ENCODE measurements at places on chromosomes 12 and 14. TPM values are rescaled to one million over a fixed set of nuclear protein-coding genes. Genes with fewer than 3 reads are reported as not detected.

GRCh38 chr12:64125913-64126312, 96.2 kb downstream of the KICS2 start:
- no peaks in the 10 kb centered on the region for H3K27me3 ChIP-seq
- no peak overlapping the region for H3K4me3 ChIP-seq
- H3K4me1 ChIP-seq = peaks cover 6% of the 10 kb centered on the region
- no peak overlapping the region for H3K27ac ChIP-seq
- H3K36me3 ChIP-seq = peaks cover 64% of the 10 kb centered on the region
- DNase-seq = no peak

- no peaks in the 10 kb centered on the region for H3K27me3 ChIP-seq
- DNase-seq = no peak
- H3K36me3 ChIP-seq = no peaks in the 10 kb centered on the region
- no peak overlapping the region for H3K4me3 ChIP-seq
Observed at GRCh38 chr14:38367922-38368321, 112.0 kb upstream of the CLEC14A start.

DNA sequence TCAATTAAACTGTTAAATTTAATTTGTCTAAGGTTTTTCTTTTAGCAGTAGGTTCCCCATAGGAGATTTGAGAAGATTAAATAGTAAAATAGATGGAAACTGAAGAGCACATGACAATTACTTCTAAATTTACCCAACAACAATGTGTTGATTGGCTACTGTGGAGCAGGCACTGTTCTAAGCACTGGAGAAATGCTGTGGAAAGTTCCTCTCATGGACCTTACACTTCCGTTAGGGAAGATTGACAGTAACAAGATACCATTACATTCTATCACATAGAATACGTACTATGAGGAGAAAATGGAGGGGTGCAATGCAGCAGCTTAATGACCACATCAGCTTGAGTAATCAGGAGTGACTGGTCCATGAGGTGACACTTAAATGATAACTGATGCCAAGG, 8.1 kb upstream of the STAB2 start:
- no peak overlapping the region for H3K4me3 ChIP-seq
- peaks cover 8% of the 10 kb centered on the region for H3K27me3 ChIP-seq
- H3K4me1 ChIP-seq = no peaks in the 10 kb centered on the region
- DNase-seq = no peak

- H3K36me3 ChIP-seq = no peaks in the 10 kb centered on the region
- no peaks in the 10 kb centered on the region for H3K27me3 ChIP-seq
- peak overlapping the region; percentile 73 for H3K27ac ChIP-seq
- peaks cover 73% of the 10 kb centered on the region for H3K4me1 ChIP-seq
- H3K4me3 ChIP-seq = peak overlapping the region; percentile 31
Observed at GRCh38 chr14:25006961-25007795, 42.8 kb downstream of the STXBP6 start.

DNA sequence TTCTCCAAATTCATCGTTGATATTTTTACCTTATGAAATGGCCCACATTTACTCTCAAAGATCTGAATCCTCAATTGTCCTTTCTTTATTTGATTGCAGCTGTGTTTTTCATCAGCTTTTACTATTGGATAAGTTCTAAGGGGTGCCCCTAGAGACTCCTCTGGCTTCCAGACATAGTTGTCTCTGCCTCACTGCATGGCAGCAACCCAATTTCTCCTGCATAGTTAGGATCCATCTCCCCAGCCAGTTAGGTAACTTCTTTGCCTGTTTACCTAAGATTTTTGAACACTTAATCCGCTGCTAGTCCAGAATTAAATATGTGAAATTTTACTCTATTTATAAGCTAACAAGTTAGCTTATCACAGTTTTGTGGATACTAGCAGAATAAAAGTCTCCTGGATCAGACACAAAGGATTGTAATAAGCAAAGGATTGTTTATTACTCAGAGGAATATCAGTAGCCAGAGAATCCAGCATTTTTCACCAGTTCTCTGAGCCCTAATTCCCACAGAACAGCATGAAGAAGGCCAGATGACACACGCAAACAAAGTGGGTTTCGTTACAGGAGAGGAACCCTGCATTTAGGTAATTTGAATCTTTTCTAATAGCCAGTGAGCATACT, 101.1 kb downstream of the BBS10 start:
- H3K4me1 ChIP-seq = peaks cover 24% of the 10 kb centered on the region
- DNase-seq = peak; percentile 63
- H3K36me3 ChIP-seq = no peaks in the 10 kb centered on the region
- H3K4me3 ChIP-seq = no peak overlapping the region

GRCh38 chr14:72755766-72756165, 138.1 kb downstream of the DPF3 start:
- H3K36me3 ChIP-seq = peaks cover 7% of the 10 kb centered on the region
- peaks cover 10% of the 10 kb centered on the region for H3K4me1 ChIP-seq
- DNase-seq = no peak
- no peak overlapping the region for H3K27ac ChIP-seq

- no peaks in the 10 kb centered on the region for H3K36me3 ChIP-seq
- H3K27ac ChIP-seq = no peak overlapping the region
- no peaks in the 10 kb centered on the region for H3K27me3 ChIP-seq
Observed at GRCh38 chr12:118065380-118065779, 4.4 kb upstream of the WSB2 start.

GRCh38 chr12:2288001-2288400, 235.2 kb downstream of the CACNA1C start:
- peak; percentile 79 for DNase-seq
- no peak overlapping the region for H3K4me3 ChIP-seq
- H3K4me1 ChIP-seq = peaks cover 63% of the 10 kb centered on the region
- peak overlapping the region; percentile 94 for H3K27ac ChIP-seq

Gene EML5
- total RNA-seq = not detected

Gene SMCO2
- not detected for total RNA-seq

Gene PIP4K2C
- total RNA-seq = 27.3 TPM

All from GM23248 (cell line).